Memory B cell (primary cell): ENCODE measurements at places on chromosomes 11 and 22.

DNA sequence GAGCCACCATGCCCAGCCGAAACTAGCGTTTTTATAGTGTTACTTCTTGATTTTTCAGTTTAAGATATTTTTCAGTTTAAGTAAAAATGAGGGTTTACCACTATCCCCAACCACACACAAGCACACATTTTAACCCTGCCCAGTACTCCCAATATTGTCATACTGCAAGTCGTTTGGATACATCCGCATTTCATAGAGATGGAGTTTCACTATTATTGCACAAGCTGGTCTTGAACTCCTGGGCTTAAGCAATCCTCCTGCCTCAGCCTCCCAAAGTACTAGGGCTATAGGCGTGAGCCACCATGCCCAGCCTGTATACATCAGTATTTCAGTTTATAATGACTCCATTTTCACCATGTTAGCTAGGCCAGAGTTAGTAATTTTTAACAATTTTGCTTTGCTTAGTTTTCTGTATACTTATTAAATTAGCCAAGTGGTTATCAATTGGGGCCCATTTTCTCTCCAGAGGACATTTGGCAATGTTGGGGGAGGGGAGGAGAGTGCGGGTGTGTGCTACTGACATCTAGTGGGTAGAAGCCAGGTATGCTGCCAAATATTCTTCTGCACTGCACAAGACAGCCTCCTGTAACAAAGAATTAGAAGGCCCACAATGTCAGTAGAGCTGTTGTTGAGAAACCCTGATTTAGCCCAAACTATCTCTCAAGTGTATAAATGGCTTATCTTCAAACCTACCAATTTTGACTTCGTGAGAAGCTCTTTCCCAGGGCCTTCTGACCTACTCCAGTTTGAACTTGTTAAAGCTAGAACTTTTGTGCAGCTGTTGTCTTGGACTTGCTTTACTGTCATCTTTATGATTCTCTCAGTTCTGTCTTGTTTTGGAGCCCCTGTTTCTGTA is 7.3 kb downstream of the USP47 start:
- H3K27ac ChIP-seq: no peak overlapping the region
- peak; percentile 48 for DNase-seq
- no peak overlapping the region for H3K4me3 ChIP-seq
- H3K4me1 ChIP-seq: peaks cover 58% of the 10 kb centered on the region

DNA sequence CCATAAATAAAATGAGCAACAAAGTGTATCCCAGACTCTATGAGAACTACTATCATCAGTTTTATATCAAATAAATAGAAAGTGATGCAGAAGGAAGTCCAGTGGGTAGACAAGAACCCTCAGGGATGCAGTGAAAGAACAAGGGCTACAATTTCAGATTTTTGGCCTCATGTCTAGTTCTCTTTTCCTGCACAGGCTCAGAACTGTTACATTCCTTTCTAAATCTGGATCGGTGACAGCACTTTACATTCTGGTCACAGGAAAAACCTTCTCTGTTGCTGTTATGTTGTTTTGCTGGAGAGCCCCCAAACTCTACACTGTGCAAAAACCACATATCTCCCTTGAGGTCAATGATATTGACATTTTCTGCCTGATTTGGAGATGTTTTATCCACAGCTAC is 108.8 kb upstream of the ANO5 start:
- H3K4me1 ChIP-seq: no peaks in the 10 kb centered on the region
- no peak overlapping the region for H3K27ac ChIP-seq
- H3K4me3 ChIP-seq: no peak overlapping the region
- H3K36me3 ChIP-seq: no peaks in the 10 kb centered on the region
- no peaks in the 10 kb centered on the region for H3K27me3 ChIP-seq
- DNase-seq: no peak

- H3K36me3 ChIP-seq: no peaks in the 10 kb centered on the region
- no peak for DNase-seq
- H3K4me3 ChIP-seq: no peak overlapping the region
- no peaks in the 10 kb centered on the region for H3K4me1 ChIP-seq
- no peak overlapping the region for H3K27ac ChIP-seq
These were observed 129.9 kb downstream of the CTTN start for GRCh38 chr11:70528046-70528793.

- no peak for DNase-seq
- H3K4me1 ChIP-seq: peaks cover 67% of the 10 kb centered on the region
- H3K27ac ChIP-seq: peak overlapping the region; percentile 80
- peaks cover 2% of the 10 kb centered on the region for H3K36me3 ChIP-seq
These were observed 348.2 kb downstream of the LARGE1 start for GRCh38 chr22:33572086-33572485.

DNA sequence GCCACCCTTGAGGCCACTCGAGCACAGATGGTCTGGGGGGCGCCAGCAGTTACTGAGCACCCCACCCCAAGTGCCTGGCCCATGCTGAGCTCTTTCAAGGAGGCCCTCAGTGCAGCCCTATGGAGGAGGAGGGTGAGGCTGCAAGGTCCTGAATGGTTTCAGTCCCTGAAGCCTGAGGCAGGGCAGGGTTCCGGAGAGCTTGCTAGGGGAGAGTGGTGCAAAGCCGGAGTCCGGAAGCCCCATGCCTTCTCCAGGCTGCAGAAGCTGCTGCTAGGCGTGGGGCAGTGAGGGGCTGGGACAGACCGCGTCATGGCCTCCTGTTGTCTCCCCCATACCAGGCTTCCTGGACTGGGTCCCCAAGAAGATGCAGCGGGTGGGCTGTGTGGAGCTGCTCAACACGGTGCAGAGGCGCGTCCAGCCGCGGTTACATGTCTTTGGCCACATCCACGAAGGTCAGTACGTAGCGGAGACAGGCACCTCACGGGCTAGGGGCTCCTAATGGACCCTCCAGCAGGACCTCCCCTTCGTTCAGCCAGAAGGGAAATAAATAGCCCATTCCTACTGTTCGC is 90.6 kb downstream of the MPPED1 start:
- H3K27me3 ChIP-seq: no peaks in the 10 kb centered on the region
- DNase-seq: no peak
- H3K4me3 ChIP-seq: no peak overlapping the region
- H3K27ac ChIP-seq: no peak overlapping the region
- no peaks in the 10 kb centered on the region for H3K4me1 ChIP-seq
- H3K36me3 ChIP-seq: no peaks in the 10 kb centered on the region
